Neural progenitor cell (in vitro differentiated cells): ENCODE measurements at places on chromosomes 2 and 18. TPM values are rescaled to one million over a fixed set of nuclear protein-coding genes. Genes with fewer than 3 reads are reported as not detected.

LRPPRC gene
- total RNA-seq: 121 and 214 TPM in 2 replicates

FAM168B gene
- 63.0 and 85.2 TPM in 2 replicates for total RNA-seq

MBOAT2 gene
- total RNA-seq: 56.1 and 84.0 TPM in 2 replicates

SULT1C4 gene
- 9.0 and 11.3 TPM in 2 replicates for total RNA-seq

RAB27B gene
- total RNA-seq: 0.43 and 5.0 TPM in 2 replicates

TGFBRAP1 gene
- total RNA-seq: 13.8 and 14.0 TPM in 2 replicates

IGFBP5 gene
- total RNA-seq: 150 and 249 TPM in 2 replicates

GALNT14 gene
- total RNA-seq: 6.0 and 6.4 TPM in 2 replicates

SPEG gene
- 5.6 and 18.4 TPM in 2 replicates for total RNA-seq

IHH gene
- 0.06 TPM in 1 of 2 replicates, not detected in the other for total RNA-seq

ZNF516 gene
- 45.5 and 83.3 TPM in 2 replicates for total RNA-seq

SPP2 gene
- total RNA-seq: not detected in 2 replicates

C1D gene
- total RNA-seq: 38.8 and 66.6 TPM in 2 replicates

CDH7 gene
- total RNA-seq: 2.7 TPM in 2 replicates

PPIG gene
- 50.0 and 88.4 TPM in 2 replicates for total RNA-seq

SRD5A2 gene
- total RNA-seq: not detected in 2 replicates

ALPP gene
- total RNA-seq: not detected in 2 replicates

SLC9A4 gene
- not detected in 2 replicates for total RNA-seq

ESCO1 gene
- total RNA-seq: 27.4 and 48.8 TPM in 2 replicates

SKOR2 gene
- not detected in 2 replicates for total RNA-seq

ACMSD gene
- not detected in 2 replicates for total RNA-seq

FAHD2A gene
- 36.4 and 37.0 TPM in 2 replicates for total RNA-seq

CYRIA gene
- total RNA-seq: 0.81 and 1.0 TPM in 2 replicates

GCG gene
- not detected in 2 replicates for total RNA-seq

FAP gene
- total RNA-seq: not detected in 2 replicates

EFHD1 gene
- 5.9 and 7.0 TPM in 2 replicates for total RNA-seq

ST6GAL2 gene
- total RNA-seq: 10.1 and 12.8 TPM in 2 replicates

SCG2 gene
- total RNA-seq: 0.04 and 0.25 TPM in 2 replicates

MDH1B gene
- 3.7 and 3.9 TPM in 2 replicates for total RNA-seq

PTPN4 gene
- 51.8 and 52.1 TPM in 2 replicates for total RNA-seq

PER2 gene
- 1.4 and 2.6 TPM in 2 replicates for total RNA-seq

CCDC74B gene
- 8.8 and 13.8 TPM in 2 replicates for total RNA-seq
